ENCODE measurements at places on chromosomes 11 and 22.

DNA sequence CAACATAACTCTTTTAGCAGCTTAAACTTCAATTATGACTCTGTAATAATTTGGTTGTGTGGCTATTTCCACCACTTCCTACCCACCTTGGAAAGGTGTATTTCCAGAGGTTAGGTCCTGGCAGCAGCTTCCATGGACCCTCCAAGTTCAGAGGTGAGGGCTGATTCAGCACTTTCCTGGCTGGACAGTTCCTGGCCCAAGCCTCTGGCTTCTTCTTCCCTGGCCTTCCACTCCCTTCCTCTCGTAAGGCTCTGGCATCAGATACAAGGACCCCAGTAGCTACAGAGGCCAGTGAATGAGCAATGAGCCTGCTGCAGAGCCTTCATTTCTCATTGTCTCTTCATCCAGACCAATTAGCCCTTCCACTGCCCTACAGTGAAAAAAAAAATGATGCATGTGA is 98.1 kb upstream of the KIRREL3 start:
- DNase-seq, result no peak

DNA sequence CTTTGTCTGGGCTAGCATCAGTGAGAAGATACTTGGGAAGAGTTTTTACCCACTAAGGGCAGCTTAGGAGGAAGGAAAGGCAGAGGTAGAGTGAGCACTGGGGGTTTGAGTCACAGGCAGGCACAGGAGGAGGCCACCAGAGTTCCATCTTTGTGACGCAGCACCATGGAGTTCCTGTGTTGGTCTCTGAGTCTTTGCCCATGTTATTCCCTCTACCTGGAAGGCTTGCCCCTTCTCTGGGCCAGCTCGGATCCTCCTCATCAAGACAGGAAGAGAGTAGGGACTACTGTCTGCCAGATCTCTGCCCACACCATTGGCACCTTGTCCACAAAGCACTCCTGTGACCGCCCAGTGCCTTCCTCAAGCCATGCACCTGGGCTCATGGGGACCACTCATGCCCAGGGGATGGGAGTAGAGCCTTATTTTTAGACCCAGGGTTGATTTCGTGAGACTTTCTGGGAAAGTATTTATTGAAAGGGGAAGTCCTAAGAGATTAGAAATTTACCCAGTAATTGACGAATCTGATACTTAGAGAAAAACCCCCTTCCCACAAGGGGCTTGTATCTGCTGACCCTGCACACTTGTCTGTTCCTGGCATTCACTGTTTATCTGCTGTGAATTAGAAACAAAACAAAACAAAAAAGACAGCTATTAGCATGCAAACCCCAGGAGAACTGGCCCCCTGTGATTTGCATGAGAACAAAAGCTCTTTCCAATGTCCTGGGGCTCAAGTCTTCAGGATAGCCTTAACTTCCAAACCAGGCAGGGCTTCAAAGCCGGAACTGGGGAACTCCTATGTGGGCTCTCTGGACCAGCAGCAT is 35.9 kb upstream of the MYEOV start:
- no peak for DNase-seq

DNA sequence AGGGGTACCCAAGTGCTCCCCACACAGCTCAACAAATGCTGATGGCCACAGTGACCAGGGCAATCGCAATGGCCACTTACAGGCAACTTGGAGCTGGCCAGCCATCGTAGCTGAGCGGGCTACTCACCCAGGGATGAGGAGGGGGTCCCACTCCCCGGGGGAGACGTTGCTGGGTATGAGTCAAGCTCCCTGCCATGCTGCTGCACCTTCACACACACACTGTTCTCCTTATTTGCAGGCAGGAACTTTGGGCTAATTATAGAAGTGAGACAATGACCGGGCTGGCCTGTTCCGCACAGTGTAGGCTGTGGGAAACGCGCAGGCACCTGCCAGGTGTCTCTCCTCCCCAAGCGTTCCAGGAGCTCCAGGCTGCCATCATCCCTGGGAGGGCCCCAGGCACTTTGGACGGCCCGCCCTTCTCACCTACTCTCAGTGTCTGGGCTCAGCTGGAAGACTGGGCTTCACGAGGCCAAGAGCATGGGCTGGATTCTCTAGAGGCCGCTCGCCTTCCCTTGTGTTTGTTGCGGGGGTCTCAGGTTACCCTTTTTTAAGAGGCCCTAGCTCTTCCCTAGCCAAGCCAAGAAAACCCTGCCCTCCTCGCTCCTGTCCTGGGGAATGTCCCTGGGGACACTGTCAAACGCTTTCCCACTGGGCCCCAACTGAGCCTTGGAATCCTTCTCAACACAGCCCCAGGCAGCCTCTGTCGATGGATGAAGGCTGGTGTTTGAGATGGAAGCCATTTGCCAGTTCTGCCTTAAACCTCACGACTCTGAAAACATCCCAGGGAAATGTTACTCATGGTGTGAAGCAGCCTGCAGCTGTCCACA is 73.0 kb downstream of the RTL6 start:
- no peak for DNase-seq

DNA sequence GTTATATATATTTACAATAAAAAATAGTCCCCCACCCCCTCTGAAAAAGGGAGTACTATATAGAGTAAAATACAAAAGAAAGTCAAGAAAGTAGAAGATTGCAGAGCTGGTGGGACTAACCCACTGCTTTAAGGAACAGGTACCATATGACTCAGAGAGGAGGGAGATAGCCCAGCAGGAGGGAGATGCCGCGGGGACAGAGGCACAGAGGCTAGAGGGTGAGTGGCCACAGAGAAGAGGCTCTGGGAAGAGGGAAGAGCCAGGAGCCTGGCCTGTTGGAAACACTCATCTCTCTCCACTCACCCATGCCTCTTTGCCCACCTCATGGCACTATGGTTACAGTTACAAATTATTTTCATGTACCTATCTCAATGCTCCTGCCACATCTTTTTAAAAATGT is 53.6 kb upstream of the LYVE1 start:
- DNase-seq, result no peak

DNA sequence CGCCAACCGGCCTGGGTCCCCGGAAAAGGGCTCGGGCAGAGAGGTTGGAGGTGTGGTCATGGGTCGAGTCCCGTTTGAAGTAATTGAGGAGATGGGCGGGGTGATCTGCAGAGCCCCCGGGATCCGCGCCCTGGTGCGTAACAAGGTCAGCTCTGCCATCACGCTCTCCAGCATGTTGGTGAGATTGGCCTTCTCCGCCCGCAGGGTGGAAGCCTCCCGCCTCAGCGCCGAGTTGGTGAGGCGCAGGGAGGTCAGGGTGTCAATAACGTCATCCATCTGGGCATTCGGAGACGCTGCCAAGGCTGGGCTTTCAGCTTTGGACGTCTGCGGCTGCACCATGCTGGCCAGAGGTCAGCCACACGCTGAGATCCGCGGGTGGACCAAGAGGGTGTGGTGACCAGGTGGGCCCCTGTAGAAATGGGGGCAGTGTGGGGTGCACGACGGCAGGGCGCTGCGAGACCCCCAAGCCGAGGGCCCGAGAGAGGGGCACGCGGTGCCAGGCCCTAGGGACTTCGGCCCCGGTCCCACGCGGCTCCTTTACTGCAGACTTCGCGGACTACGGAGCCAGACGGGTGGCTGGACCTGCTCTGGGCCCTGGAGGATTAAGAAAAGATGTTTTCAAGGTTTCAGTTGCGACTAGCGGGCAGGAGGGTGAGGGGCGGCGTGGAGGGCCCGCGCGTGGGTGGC is 672 bp downstream of the RTL6 start:
- DNase-seq, result no peak

Measured in activated CD4-positive, alpha-beta T cell treated with anti-CD3 and anti-CD28 coated beads for 4 hours (primary cell).